Psoas muscle (tissue), 8 donors: ENCODE measurements at places on chromosomes 2 and 18.

GRCh38 chr2:10912076-10912731 is 470 bp downstream of the KCNF1 start:
- no peak for DNase-seq

DNA sequence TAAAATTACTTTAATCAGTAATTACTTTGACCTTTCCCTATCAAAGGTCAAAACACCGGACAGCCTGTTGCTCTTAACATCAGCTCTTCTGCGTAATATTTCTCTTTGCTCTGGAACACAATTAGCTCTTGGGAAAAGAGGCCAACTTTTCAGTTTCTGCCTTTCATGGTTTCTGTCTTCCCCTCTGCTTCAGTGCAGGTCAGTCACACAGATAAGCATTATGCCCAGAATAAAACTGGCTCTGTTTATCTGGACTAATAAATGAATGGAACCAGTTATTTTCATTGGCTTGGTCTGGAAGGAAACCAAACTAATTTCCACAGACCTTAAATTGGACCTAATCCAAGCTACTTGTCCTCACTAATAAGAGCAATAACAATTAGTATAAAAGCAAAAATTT is 26.2 kb upstream of the GALNT3 start:
- DNase-seq = no peak

GRCh38 chr2:127542231-127542630 is 6.7 kb downstream of the MYO7B start:
- DNase-seq = no peak

DNA sequence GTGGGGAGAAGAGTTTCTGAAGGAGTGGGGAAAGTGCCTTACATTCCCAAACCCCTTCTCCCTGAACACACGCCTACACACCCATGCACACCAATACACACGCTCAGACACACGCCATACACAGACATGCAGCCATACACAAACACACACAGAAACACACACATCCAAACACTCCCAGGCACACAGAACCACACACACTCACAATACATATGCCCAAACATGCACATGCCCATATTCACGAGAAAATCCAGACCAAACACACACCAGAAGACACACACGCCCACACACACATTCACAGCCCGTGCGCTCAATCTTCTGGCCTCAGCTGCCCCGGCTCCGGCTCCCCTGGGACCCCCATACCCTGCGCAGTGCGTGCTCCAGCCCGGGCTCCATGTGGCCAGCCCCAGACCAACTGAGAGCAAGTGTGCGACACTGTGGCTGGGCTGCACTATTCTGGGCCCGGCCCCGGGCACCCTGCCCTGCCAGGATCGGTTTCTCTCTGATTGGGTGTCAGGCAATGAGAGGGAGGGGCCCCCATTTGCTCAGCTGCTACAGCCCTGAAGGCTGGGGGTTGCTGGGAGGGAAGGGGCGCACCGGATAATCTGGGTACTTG is at the start of gene PRKAG3:
Gene PRKAG3 (minus strand): TSS at position 426 of the 613 bp plus-strand sequence.
- peak; percentile 73 for DNase-seq

DNA sequence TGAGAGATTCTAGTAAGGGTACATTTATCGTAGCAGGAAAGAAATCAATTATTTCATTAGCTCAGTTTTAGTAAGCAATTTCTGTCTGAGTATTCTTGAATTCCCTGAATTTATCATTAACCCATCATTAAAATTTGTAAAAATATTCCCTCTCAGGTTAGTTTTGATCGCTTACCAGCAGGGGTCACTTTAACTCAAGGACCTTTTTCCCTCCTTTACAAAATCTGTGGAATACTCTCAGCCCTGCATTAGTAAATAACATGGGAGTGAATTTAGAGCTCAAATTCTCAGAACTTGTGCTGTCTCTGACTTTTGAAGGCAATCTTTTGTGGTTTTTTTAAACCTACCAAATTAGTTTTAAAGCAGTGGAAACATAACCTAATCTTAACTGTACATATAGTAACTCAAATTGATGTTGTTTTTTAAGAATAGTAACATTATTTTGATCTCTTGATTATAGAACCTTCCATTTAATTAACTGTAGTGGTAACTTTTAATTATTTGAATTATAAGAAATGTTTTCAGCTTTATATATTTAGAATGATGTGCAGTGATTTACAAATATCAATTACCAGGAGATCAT is 97.2 kb downstream of the AGPS start:
- no peak for DNase-seq

GRCh38 chr18:62860062-62860461 is 144.7 kb downstream of the PHLPP1 start:
- DNase-seq = no peak
